ENCODE measurements at places on chromosomes 4 and X.

DNA sequence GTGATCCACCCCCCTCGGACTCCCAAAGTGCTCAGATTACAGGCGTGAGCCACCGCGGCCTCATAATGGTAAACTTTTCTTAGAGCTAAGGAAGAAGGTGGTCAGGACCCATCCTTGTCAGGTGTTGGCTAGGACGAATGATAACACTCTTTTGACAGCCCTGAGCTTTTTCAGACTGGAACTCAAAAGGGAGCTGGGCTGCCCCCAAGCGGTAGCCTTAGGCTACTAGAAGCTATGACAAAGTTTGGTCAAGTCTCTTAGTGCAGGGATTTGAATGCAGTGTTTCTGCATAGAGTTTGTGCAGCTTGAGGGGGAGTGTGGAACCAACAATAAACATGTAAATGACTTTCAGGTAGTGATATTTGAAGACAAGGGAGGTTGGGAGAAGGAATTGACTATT lies 11.8 kb upstream of the HSD17B10 start:
- DNase-seq, result no peak

GRCh38 chrX:107716118-107716684 lies 59.4 kb downstream of the TSC22D3 start:
- DNase-seq, result peak; percentile 69

- DNase-seq, result no peak
These were observed 102.0 kb downstream of the SORBS2 start for GRCh38 chr4:185709802-185710486.

DNA sequence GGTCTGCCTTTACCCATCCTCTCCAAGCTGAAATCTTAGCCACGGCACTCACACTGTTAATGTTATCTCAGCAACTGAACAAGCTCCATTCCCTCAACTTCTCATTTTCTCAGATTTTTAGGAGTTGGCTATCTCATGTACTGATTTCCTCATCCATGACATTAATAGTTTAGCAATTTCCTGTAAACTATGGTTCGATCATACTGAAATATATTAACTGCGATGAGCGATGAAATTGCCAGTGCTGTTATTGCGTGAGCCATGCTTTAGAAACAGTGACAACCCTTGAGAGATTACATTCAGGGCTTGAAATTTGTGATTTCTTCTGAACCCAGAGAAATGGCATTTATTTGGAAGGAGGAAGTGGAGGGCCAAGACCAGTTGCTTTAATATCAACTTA lies 223.7 kb downstream of the GPAT3 start:
- DNase-seq, result no peak

- peak; percentile 18 for DNase-seq
These were observed 89.7 kb downstream of the GEMIN8 start for GRCh38 chrX:13939741-13940597.

DNA sequence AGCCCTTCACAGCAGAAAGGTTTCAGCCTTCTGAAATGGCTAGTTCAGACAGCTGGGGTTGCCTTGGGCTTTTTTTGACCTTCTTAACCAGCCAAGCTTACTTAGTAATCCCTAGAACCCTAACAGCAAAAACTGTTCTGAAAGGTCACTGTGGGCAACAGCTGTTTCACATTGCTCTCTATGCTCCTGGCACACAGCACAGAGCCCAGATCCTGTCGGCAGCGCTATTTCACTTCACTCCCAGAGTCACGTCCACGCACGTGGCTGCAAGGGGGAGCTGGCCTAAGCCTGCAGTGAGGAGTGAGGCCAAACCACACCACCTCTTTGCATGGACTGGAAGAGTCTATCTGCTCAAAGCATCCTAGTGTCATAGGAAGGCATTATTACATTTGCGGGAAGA lies 32.0 kb upstream of the STS start:
- peak; percentile 32 for DNase-seq

- no peak for DNase-seq
These were observed 313.2 kb downstream of the ANTXR2 start for GRCh38 chr4:79759793-79760192.

DNA sequence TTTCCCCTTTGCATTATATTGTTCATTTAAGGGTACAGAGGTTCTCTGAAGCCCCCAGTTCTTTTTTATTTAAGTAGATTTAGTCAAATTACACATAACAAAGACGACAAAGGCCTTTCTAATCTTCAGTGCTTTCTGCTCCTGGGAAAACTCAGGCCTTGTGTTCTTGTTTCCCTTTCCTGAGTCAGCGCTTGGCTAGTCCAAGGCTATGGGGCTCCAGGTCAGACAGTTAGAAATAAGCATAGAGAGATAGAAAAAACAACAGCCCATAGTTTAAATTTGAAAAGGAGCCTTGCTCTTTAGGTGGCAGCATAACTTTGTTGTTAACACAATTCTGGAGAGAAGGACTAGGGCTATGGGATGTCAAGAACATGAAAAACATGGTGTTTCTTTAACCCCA lies 97.3 kb downstream of the PPP1R2C start:
- no peak for DNase-seq

- DNase-seq, result no peak
These were observed 6.3 kb upstream of the ATP10D start for GRCh38 chr4:47478804-47479203.

DNA sequence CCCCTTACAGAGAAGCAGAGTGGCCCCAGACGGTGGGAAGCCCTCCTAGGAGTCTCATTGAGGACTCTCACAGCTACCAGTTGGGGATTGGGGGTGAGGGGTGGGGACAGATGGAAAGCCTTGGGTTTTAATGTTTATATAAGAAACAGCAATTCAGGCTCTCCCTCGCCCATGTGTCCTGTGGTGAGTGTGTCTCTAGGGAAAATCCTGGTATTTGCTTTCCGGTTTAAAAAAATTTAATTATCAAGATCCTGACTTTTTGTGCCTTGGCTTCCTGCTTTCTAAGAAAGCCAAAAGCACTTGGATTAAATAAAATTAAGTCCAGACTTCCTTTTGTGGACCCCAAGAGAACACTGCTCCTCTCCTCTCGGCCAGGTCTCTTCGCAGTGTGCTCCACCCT lies 93.8 kb downstream of the SOWAHB start:
- peak; percentile 28 for DNase-seq

DNA sequence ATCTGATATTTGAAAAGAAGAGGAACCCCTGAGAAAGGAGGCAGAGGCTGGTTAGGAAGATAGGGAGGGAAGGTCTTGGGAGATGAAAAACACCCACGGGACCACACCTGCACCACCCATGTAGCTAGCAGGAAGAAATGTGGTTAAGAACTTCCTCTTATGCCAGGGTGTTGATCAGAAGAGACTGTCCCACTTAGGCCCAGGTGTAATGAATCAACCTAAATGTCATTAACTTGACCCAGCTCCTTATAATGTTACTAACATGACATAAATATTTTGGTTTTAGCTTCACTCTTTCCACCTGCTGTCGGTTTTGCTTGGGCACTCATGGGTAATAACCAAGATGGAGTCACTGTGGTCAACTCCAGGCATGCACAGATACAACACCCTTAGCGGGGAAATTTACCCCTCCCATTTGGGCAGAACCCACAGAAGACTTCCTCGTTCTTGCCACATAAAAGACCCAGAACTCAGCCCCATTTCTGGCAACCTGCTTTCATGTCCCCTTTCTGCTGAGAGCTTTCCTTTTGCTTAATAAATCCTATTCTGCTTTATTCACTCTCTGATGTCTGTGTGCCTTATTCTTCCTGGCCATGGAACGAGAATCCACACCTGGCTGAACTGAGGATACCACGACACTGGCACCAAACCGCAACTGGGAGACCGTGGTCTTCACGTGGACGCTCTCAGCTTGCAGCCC lies 46.8 kb downstream of the ZNF141 start:
- DNase-seq, result no peak

DNA sequence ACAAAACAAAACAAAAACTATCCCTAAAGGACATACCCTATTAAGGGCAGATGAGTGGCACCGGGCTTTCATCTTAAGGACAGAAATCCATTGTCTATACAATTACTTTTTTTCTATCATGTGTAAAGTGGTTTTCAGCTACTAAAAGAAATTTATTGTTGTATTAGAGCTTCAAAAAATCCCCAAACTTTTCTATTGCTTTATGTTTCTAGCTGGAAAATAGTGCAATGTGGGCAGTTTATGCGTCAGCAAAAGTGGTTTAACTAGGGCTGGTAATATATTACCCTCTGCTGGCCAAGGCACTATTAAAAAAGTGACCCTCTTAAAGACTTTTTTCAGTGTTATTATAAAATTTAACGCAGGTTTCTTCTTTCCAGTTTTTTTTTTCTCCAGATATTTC lies 15.5 kb upstream of the GPR82 start:
- DNase-seq, result no peak

- peak; percentile 62 for DNase-seq
These were observed 490.6 kb downstream of the IL15 start for GRCh38 chr4:142126890-142127497.

- no peak for DNase-seq
These were observed 229.0 kb upstream of the LCORL start for GRCh38 chr4:18250564-18250963.

DNA sequence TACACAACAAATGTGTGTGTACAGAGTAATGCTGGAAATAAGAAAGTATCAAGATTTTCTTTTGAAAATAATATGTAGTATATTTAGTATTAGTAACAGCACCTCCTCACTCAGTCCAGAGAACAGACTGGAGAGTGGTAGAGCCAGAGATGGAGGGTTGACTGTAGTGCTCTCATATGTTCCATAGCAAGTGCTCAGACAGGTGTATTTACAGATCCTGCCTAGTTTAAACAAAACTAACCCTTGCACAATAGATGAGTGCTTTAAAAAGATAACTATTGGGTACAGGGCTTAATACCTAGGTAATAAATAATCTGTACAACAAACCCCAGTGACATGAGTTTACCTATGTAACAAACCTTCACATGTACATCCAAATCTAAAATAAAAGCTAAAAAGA lies 381.0 kb upstream of the EMCN start:
- no peak for DNase-seq

- DNase-seq, result peak; percentile 71
These were observed 1578.3 kb upstream of the TENM3 start for GRCh38 chr4:180664766-180665368.

- peak; percentile 75 for DNase-seq
These were observed 191.0 kb downstream of the NSUN7 start for GRCh38 chr4:40940756-40941155.

DNA sequence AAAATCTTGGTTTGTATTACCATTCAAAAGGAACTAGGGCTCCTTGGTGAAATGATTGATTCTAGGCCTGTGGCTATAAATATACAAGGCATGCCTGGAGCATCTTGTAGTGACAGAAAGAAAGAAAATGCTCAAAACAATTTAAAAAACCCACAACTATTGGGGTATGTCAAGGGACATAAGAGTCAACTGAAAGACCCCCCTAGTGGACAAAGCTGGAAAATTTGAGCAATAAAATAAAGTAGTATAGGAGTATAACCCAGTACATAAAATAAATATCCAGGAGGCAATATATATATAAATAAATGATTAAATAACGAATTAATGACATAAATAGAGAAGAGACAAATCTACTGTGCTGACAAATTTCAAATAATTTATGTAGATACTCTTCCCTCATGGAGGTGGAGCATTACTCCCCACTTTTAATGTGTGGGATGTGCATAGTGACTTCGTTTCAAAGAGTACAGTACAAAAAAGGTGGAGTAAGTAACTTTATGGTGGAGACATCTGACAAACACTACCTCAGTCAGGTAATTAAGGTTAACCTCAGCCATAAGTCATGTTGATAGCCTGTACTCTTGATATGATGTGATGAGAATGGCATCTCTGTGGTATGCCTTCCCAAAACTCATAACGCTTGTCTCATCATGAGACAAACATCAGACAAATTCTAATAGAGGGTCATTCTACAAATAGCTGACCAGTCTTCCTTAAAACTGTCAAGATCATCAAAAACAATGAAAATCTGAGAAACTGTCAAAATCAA lies 185.0 kb upstream of the GLRA2 start:
- no peak for DNase-seq

DNA sequence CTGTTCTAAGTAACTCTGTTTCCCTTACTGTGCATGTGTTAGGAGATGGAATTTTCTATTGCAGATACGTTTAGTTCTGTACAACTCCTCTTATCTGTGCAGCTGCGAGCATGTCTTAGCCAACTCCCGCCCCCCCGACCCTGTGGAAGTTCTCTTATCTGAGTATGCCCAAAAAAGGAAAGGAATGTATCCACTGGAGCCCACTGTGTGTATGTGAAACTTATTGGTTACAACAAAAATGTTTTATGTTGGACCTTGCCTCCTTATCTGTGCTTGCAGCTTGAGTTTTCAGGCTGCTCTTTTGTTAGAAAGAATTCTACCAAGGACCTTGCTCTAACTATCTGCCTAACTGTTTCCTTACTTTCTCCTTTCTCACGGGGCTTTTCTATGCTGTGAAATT lies 24.2 kb upstream of the DCAF8L2 start:
- no peak for DNase-seq

GRCh38 chrX:111394569-111394968 lies 17.4 kb downstream of the DCX start:
- DNase-seq, result no peak

GRCh38 chr4:139247241-139247640 lies 32.8 kb downstream of the MGARP start:
- DNase-seq, result no peak

DNA sequence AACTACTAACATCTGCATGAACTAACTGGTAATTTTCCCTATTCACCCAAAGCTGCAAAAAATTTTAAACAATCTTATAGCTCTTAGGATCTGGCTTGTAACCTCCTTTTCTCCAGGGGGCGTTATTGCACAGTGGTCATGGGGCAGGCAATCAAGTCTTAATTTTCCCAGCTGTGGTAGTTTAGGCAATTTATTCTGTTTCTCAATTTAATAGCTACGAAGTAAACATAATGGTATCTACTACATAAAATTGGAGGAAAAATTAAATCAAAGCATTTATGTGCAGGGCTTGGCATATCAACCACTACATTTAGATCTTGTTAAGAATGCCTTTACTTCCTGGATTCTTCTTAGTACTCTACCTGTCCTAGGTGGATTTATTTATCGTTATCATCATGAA lies 137.4 kb upstream of the GUCY1A1 start:
- DNase-seq, result no peak

- DNase-seq, result peak; percentile 54
These were observed 155.7 kb downstream of the CHIC2 start for GRCh38 chr4:53908661-53909078.

GRCh38 chr4:186918466-186918865 lies 194.8 kb upstream of the FAT1 start:
- DNase-seq, result no peak

GRCh38 chrX:40101430-40101802 lies 3.7 kb upstream of the BCOR start:
- DNase-seq, result no peak

DNA sequence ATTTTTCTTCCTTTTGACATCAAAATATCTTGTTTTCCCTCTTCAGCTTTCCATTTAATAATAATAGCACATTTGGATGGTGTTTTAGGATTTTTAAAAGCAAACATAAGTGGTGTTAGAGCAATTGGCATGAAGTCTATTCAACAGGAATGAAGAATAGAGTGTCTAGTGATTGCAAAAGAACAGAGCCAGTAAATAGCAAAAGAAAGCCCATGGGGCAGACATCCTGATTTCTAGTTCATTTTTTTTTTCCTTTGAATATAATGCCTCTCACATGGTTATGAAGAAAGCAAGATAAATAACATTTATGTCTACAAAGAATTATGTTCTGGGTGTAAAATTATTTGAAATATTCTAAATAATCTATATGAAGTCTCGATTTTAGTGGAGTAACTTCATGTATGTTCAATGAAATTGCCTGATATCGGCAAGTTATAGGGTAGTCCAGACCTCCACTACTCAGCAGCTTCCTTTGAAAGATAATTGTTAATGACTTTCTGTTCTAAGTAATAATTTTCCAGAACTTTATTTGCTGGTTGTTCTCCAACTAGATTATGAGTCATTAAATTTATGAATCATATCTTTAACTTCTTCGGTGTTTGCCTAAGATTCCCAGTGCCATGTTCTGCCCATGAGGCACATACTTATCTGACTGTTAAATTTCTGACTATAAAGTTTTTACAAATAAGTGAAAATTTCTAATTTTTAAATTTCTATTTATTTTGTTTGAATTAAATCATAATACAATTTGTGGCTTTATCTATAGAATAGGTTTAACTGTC lies 587.9 kb downstream of the TLL1 start:
- no peak for DNase-seq
